ENCODE measurements at places on chromosomes 6 and 20.

- DNase-seq = no peak
Observed at GRCh38 chr20:58169450-58169849, 59.0 kb downstream of the ANKRD60 start.

DNA sequence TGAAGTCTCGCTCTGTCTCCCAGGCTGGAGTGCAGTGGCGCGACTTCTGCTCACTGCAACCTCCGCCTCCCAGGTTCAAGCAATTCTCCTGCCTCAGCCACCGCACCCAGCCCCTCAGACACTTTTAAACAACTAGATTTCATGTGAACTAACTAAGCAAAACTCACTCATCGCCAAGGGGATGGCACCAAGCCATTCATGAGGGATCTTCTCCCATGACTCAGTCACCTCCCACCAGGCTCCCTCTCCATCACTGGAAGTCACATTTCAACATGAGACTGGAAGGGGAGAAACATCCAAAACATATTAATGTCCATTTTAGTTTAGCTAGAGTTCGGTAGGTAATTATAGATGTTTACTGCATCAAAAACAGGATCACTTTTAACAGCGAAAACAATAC lies 95.9 kb upstream of the PRL start:
- no peak for DNase-seq

DNA sequence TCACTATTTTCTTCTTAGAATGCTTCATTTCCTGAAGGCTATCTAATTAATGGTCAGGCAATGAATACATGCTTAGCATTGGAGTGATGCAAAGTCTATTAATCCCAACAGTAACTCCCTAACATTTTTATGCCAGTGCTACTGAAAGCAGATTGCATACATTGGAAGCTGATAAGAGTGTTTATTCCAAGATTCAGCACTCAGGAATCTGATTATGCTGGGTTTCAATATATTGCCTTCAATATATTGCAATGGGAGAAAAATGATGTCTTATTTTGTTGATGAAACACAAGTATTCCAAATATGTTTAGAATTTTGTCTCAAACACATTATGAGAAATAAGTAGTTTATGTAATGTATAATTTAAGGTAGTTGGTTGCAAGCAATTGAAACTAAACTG lies 26.7 kb upstream of the TRDN start:
- no peak for DNase-seq

GRCh38 chr6:139429580-139430145 lies 55.2 kb upstream of the CITED2 start:
- no peak for DNase-seq

- no peak for DNase-seq
Observed at GRCh38 chr6:41678511-41679084, 40.3 kb downstream of the MDFI start.

GRCh38 chr20:63446216-63447024 lies 26.0 kb downstream of the KCNQ2 start:
- DNase-seq = no peak
